ENCODE measurements at places on chromosomes 12 and 14.

GRCh38 chr14:52729925-52730708 lies at the start of gene STYX:
Gene STYX (plus strand): TSS chr14:52730166. CDS start chr14:52730475, 309 bp downstream.
- DNase-seq: peak; percentile 99

GRCh38 chr14:92288994-92289660 lies 33.8 kb upstream of the SLC24A4 start:
- no peak for DNase-seq

- no peak for DNase-seq
These were observed 45.6 kb upstream of the BCL2L14 start for GRCh38 chr12:12024911-12025682.

GRCh38 chr12:71475280-71475679 lies 35.7 kb downstream of the LGR5 start:
- no peak for DNase-seq

Measured in femur (tissue), 1 donor.